ENCODE measurements at places on chromosomes 2 and 18.
A peak's percentile ranks its signal among the peaks of the same experiment; 100 is the strongest.

GRCh38 chr2:216695401-216695821, at the start of gene IGFBP5:
TSS of gene IGFBP5 (minus strand) at chr2:216695549. CDS start at chr2:216694775, 774 bp downstream.
- DNase-seq, result no peak

DNA sequence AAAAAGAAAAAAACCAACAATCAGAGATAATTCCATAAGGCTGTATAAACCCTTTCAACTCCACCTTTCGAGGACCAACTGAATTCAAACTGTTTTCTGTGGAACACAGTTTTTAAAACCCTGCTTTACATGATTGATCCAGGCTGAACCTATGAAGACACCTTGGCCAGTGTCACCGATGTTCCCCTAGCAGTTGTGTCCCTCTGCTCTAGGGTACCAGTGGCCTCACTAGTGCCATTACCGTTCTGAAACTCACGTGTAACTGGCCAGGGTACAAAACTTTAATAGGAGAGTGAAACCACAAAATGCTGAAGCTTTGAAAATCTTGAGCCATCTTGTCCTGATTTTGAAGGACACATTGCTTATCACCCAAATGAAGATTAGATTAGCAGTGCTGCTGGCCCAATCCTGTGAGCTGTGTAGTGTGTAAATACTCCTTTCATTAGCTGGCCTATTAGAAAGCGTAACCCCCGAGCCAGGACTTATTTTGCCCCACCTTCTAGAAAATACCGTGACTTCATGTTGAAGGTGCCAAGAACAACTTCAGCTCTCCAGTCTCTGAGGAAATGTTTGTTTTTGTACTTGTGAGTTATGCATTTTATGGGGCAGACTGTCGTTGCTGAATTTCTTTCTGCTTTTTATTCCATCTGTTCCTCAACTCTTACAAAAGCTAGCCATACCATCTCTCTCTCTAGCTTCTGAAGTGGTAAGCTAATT, 147.8 kb upstream of the MAP3K20 start:
- no peak for DNase-seq

DNA sequence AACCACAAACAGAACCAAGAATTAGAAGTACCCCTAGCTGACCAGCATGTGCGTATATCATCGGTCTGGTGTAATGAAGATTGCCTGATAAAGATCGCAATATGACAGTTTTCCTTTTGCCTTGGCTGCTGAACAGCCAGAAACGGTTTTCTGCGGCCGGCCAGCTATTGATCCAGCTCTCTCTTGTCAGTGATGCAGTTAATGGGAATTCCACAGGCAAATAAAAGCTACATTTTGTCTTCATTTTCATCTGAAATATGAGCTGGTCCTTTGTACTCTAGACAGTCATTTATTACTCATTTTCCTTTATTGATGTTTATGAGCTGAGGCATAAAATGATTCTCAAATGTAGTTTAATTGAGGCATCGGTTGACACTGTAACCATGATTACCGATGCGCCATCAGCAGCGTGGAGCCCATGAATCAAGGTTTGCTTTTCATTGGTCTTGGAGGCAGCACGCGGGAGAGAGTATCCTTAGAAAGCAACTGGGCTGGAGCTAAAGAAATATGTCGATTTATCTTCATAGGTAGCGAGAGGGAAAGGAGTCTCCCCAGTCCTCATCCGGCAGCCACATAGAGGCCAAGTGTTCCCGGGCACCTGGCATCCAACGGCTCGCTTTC, 535.2 kb downstream of the GALR1 start:
- DNase-seq, result no peak

DNA sequence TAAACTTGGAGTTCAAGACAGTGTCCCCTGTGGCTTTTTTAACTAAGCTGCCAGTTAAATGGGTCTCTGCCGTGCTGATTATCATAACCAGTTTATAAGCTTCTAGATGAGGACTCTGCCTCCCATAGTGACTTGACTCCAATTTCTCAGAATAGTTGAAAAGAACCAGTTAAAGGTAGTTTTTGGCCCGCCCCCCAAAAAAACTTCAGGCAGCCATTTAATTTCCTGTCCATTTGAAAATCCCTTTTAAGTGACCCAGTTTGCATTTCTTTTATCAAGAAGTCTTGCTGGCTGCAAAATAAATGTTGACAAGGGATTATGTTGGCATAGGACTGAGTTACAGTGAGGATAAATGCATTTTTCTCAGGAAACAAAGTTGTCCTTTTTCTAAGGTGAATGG, 2.3 kb downstream of the SLC20A1 start:
- no peak for DNase-seq

GRCh38 chr2:188788621-188789020, 185.6 kb upstream of the COL3A1 start:
- no peak for DNase-seq

- DNase-seq, result peak; percentile 2
Measured at GRCh38 chr2:112343827-112344585, 68.6 kb downstream of the ZC3H6 start.

DNA sequence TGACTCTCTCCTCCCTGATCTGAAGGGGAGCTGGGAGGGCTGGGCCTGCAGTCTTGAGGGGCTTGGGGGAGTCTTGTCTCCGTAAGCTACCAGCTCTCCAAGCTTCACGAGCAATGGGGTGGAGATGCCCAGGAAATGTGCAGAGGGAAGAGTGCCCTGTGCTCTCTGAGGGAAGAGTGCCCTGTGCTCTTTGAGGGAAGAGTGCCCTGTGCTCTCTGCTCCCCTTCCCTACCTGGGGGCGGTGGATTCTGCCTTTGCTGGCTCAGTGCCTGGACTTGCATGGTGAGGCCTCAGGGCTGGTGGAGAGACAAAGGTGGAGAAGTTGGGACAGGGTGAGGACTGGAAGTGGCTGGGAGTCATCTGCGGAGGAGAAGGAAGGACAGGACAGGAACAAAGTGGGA, 72.7 kb downstream of the TWIST2 start:
- DNase-seq, result no peak

DNA sequence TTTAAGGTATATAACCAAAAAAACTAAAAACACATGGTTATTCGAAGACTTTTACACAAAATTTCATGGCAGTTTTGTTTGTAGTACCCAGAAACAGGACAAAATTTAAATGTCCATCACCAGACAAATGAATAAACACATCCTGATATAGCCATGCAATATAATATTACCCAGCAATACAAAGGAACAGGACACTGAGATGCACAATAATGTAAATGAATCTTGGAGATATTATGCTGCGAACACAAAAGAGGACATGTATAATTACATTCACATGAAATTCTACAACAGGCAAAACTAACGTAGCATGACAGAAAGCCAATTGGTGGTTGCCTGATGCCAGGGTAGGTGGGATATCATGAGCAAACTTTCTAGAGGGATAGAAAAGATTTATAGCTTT, 92.4 kb upstream of the OTX1 start:
- no peak for DNase-seq

DNA sequence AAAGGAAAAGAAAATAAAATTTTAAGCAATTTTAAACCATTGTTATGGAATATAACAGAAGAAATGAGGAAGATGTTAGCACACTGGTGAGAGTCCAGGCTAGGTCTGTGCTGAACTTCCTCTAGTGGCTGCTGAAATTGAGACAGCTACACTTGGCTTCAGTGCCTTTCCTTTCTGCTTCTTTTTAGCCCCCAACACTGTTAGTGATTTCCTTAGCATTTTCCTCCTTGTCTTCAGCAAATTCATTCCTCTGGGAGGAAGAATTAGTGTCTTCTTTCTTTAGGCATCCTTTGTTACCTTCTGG, 47.6 kb downstream of the ITGAV start:
- no peak for DNase-seq

GRCh38 chr2:239943991-239944631, 81.0 kb downstream of the NDUFA10 start:
- no peak for DNase-seq

DNA sequence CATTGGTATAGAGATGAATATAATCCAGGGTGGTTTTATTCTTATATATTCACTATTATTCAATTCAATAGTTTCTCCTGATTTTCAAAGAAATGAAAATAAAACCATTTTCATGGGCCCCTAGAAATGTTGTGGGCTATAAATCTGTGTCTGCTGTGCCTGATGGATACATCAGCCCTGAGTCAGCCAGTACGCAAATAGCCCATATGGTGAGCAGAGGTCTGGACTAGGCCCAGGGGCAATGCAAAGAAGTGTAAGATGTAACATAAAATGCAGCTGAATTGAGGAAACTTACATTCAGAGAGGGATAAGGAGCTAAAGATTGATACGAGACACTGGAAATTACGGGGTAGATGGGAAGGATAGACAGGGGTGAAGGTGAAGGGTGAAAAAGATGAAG, 122.5 kb downstream of the MAIP1 start:
- no peak for DNase-seq

DNA sequence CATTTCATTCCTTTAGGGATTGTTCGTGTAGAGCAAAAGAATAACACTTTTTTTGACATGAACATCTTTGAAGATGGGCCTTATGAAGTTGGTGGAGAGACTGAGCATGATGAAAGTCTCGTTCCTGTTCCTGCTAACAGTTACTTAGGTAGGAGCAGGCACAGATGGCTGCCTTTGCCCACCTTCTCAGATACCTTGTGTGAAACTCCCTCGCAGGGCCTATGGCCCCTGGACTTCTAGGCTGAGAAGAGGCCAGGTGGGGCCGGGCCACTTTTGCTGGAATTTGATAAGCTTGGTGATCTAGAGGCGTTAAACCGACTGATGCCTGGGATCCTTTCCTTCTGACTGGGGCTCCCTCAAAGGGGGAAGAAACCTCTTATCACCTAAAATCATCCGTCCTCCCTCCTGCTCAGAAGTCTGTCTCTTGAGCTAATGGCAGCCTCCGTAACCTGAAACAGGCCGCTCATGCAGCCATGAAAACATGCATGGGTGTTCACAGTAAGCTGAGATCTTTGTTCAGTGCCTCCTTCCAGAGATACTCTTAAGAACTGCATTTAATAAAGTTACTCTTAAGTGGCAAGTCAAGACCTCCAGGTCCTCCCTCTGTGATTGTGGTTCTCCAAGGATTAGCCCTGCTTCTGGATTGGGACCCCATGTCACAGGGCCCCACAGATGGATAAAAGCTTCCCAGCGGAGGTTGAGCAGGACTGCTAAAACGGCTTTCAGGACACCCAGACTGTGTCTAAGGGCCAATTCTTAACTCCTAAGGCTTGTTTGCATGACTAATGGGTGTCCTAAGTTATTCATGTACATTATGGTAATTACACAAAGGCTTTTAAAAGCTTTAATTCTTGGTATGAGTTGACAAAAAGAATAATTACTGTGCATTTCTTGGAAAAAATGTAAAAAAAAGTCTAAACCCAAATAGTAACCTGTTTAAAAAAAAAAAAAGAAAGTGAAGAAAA, 43.9 kb downstream of the ITGA6 start:
- DNase-seq, result no peak

DNA sequence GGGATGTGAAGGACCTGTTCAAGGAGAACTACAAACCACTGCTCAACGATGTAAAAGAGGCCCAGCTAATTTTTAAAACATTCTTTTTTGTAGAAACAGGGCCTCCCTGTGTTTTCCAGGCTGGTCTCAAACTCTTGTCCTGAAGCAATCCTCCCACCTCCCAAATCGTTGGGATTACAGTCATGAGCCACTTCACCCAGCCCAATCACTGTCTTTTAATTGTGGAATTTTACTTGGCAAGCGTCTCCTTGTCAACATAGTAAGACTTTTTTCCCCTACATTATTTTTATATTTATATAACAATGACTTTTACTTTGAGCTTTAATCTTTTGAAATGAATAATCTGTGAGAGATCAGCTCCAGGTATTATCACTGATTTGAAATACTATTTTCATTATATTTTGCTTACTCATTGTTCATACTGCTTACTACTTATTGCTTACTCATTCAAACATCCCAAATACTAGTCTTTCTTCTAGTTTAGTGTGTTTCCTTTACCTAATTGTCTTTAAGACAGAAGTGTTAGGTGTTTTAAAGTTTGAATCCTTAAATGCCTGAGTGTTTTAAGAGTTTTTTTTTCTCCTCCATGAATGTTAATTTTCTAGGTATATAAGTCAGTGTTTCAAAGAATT, 48.9 kb downstream of the PTPN4 start:
- DNase-seq, result no peak

- DNase-seq, result no peak
Measured at GRCh38 chr2:120745420-120746111, 9.9 kb downstream of the GLI2 start.

- no peak for DNase-seq
Measured at GRCh38 chr2:44618251-44619023, 256.7 kb downstream of the CAMKMT start.

DNA sequence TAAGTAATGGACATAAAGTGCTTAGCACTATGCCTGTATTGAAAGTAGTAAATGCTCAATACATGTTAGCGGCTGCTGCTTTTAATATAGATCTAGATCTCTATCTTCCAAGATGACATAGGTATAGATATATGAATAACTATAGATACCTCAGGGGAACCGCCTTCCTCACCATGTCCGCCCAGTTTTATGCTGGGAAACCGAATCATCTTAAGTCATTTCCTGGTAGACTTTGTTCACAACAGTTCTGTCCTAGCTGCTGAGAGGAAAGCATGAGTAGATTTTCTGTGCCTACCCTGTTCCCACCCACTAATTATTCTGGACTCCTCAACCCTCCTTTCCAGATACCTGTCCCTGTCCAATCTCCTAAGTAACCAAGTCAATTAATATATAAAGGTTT, 21.6 kb upstream of the ITM2C start:
- no peak for DNase-seq

DNA sequence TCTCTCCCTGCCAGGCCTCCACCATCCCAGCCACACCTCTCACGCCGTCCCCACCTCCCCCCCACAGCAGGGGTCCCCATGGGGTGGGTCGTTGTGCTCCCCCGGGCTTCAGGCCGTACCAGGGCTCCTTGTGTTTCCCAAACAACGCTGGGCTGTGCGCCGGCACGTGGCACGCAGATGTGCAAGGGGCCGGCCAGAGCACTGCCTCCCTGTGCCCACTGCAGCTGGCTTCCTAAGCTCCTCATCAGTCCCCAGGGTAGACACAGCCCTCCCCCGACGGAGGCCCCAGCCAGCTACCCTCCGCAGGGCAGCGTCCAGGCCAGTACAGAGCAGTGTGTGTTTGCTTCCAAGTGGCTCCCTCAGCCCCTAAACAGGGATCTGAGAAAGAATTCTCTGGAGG, 34.0 kb downstream of the BIN1 start:
- DNase-seq, result no peak

DNA sequence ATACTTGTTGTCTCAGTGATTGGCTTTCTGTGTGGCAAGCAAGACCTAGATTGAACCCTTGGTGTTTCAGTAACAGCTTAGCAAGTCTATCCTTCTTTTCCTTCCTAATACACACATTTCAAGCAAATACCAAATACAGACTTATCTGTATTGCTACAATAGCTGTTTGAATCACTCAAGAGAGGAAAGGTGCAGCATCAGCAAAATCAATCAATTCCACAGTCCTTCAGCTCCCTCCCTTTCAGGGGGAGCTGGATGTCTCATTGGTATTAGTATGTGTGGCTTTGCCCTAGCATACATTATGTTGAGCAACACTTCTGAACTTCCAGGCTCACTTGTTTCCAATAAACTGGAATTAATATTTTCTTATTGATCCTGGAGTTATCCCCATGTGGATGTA, 323.1 kb downstream of the TMX3 start:
- DNase-seq, result no peak

GRCh38 chr2:51812138-51812866, 780.4 kb upstream of the NRXN1 start:
- no peak for DNase-seq

- DNase-seq, result peak; percentile 79
Measured at GRCh38 chr18:55321265-55322177, 266.5 kb downstream of the TCF4 start.

GRCh38 chr2:172196768-172197431, 94.2 kb upstream of the DLX2 start:
- DNase-seq, result no peak
